ENCODE measurements at places on chromosomes 2 and 18. TPM values are rescaled to one million over a fixed set of nuclear protein-coding genes. Genes with fewer than 3 reads are reported as not detected.

DNA sequence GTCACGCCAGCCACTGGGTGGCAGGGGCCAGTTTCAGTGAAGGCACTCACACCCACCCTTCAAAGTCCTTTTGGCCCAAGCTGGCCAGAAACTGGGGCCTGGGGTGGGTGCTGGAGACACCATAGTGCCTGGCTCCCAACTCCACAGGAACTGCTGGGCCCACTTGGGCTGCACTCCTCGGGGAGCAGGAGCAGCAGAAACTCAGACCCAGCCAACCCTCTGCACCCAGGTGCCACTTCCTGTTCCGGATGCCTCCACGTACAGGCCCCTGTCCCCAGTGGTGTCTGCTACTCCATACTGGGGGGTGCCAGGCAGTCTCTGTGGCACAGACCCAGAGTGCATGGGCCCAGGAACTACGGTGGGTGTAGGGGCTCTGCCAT lies 42.5 kb upstream of the ZNF519 start:
- H3K4me3 ChIP-seq: no peak overlapping the region
- H3K4me1 ChIP-seq: no peaks in the 10 kb centered on the region
- no peaks in the 10 kb centered on the region for H3K36me3 ChIP-seq
- peak; percentile 60 for DNase-seq

GRCh38 chr18:2199060-2199459 lies 372.2 kb downstream of the METTL4 start:
- no peak overlapping the region for H3K4me3 ChIP-seq
- H3K27me3 ChIP-seq: peaks cover 3% of the 10 kb centered on the region
- no peaks in the 10 kb centered on the region for H3K36me3 ChIP-seq
- no peak overlapping the region for H3K27ac ChIP-seq
- no peak for DNase-seq
- no peaks in the 10 kb centered on the region for H3K4me1 ChIP-seq

- no peaks in the 10 kb centered on the region for H3K36me3 ChIP-seq
- H3K4me1 ChIP-seq: peaks cover 27% of the 10 kb centered on the region
- no peaks in the 10 kb centered on the region for H3K27me3 ChIP-seq
- no peak for DNase-seq
- no peak overlapping the region for H3K27ac ChIP-seq
Measured at GRCh38 chr2:14915983-14916382, 283.5 kb downstream of the LRATD1 start.

- no peak overlapping the region for H3K4me3 ChIP-seq
- no peak overlapping the region for H3K27ac ChIP-seq
- no peaks in the 10 kb centered on the region for H3K36me3 ChIP-seq
- no peaks in the 10 kb centered on the region for H3K4me1 ChIP-seq
- H3K27me3 ChIP-seq: peaks cover 5% of the 10 kb centered on the region
Measured at GRCh38 chr18:77733292-77733903, 483.8 kb downstream of the GALR1 start.

Gene C2orf80
- not detected for total RNA-seq

Gene MTA3
- total RNA-seq: 59.7 TPM

All from type B pancreatic cell (in vitro differentiated cells).